ENCODE measurements at places on chromosomes 4 and X. TPM values are rescaled to one million over a fixed set of nuclear protein-coding genes. Genes with fewer than 3 reads are reported as not detected.

DNA sequence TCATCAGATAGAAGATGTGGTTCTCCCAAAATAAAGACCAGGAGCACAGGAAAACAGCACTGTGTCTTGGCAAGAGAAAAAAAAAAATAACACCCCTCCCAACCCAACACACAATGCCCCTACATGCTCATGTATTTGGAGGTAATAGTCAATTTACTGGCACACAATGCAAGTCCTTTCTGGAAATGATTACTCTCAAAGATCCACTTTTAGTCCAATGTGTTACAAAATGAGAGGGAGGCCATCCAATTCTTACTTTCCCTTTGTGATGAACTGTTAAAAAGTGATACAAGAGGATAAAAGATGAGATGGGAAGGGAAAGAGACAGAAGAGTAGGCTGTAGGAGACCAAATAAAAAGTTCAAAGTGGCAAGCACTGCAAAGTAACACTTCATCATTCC, 180.3 kb upstream of the DKK2 start:
- no peak for DNase-seq

The WAS gene
- 63.7 TPM for total RNA-seq

GRCh38 chrX:85698921-85699320, 319.5 kb upstream of the POF1B start:
- no peak for DNase-seq

DNA sequence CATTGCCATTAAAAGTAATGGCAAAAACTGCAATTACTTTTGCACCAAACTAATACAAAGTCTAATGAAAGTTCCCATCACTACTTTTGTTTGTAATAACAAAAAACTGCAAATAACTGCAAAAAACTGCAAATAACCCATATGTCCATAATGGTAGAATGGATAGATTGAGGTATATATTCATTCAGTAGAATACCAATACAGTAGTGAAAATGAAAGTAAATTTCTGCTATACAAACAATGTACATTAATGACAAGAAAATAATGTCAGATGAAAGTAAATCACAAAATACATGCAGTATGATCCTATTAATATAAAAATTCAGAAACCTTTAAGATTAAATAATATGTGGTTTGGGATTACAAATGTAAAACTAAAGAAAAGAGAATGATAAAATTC, 41.3 kb upstream of the CEP135 start:
- DNase-seq, result no peak

DNA sequence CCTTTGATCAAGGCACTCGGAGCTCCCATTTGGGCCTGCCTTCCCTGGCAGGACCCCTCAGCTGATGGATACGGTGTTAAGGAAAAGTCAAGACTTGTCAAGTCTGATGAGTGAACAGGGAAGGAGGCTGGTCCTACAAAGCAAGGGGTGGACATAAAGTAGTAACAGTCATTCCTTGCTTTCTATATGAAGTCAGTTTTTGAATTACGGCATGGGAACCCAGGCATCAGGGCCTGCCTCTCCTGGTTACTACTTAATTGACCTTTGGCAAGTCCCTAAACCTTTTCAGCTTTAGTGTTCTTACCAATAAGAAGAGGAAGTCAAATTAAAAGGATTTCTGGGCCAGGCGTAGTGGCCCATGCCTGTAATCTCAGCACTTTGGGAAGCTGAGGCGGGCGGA, 7.0 kb downstream of the CHST7 start:
- DNase-seq, result no peak

- no peak for DNase-seq
These were observed 211.0 kb downstream of the KCTD8 start for GRCh38 chr4:44237643-44238042.

GRCh38 chrX:12469296-12469695, 321.9 kb upstream of the PRPS2 start:
- no peak for DNase-seq

- DNase-seq, result no peak
These were observed 28.7 kb downstream of the APLN start for GRCh38 chrX:129626026-129626425.

The KDR gene
- not detected for total RNA-seq

- no peak for DNase-seq
These were observed 95.9 kb downstream of the WDFY3 start for GRCh38 chr4:84870398-84871163.

- no peak for DNase-seq
These were observed 283.8 kb downstream of the TRIML1 start for GRCh38 chr4:188423039-188423438.

DNA sequence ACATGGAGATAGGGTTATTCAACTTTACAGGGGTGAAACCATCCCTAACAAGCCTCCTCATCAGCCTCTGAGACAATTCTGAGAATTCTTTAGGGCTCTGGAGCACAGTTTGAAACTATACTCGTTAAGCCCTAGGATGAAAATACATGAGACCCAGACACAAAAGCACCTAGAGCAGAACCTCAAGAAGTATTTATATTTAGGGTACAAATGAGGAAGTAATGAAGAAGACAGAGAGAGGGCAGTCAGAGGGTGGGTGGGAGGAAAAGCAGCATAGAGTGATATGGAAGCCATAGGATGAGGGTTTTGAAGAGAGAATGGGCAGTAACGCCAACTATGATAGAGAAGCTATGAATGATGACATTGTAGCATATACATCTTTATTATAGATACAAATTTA, 250.3 kb downstream of the DCLK2 start:
- no peak for DNase-seq

DNA sequence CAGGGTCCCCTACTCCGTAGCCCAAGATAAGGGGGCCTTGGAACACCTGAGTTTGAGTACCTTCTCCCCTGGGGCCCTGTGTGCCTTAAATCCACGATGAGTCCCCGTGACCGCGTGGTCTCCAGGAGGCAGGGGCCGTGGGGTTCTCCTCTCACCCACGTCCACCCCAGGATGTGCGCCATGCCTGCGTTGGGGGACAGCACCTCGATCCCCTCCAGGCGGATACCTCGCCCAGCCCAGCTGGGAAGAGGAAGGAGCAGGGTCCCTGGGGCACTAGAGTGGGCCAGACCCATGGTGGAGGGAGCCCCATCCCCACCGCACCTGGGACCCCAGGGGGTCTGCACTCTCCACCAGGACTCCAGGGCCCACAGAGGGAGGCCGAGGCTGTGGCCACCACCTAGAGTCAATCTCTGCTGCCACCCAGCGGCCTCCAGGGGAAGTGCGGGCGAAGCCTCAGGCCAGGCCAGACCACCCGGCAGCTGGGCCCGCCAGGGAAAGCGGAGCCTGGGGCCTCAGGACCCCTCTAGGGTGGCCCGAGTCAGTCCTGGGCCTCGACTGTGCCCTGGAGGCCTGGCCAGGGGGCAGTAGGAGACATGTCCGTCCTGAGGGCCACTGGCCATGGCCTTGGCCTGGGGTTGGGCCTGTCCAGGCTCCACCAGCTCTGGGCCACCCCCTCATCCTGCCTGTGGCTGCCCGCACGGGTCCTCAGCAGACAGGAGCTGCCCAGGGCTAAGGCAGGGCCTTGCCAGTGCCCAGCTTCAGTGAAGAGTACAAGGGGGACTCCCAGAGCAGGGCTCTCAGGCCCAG, 55.0 kb downstream of the FAM53A start:
- DNase-seq, result peak; percentile 43

GRCh38 chr4:146649232-146649631, 10.5 kb downstream of the POU4F2 start:
- DNase-seq, result no peak

DNA sequence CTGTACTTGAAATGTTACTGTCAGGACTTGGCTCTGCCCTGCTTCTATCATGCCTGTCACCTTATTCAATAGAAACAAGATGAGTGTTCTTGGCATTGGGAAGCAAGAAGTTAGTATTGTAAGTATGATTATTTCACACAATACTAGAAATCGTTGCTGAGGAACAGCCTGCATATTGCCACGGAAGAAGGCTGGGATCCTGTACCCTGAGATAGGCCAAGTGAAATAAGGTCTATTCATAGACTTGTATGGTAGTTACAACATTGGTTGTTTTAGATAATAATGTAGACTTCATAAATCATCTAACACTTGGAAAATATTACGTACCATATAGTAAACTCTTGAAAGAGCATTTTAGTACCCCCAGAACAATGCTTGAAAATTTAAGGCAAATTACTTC, 215.9 kb downstream of the DMD start:
- no peak for DNase-seq

GRCh38 chr4:121076416-121076815, 4.1 kb upstream of the NDNF start:
- no peak for DNase-seq

The LIMCH1 gene
- total RNA-seq, result not detected

GRCh38 chrX:10833299-10834169, 213.1 kb upstream of the MID1 start:
- no peak for DNase-seq

The HPGD gene
- 10.4 TPM for total RNA-seq

- peak; percentile 15 for DNase-seq
These were observed 5.2 kb downstream of the YIPF6 start for GRCh38 chrX:68503836-68504636.

- no peak for DNase-seq
These were observed 12.1 kb downstream of the DGKK start for GRCh38 chrX:50458483-50458882.

- DNase-seq, result no peak
These were observed 116.8 kb upstream of the UGT8 start for GRCh38 chr4:114481856-114482255.

DNA sequence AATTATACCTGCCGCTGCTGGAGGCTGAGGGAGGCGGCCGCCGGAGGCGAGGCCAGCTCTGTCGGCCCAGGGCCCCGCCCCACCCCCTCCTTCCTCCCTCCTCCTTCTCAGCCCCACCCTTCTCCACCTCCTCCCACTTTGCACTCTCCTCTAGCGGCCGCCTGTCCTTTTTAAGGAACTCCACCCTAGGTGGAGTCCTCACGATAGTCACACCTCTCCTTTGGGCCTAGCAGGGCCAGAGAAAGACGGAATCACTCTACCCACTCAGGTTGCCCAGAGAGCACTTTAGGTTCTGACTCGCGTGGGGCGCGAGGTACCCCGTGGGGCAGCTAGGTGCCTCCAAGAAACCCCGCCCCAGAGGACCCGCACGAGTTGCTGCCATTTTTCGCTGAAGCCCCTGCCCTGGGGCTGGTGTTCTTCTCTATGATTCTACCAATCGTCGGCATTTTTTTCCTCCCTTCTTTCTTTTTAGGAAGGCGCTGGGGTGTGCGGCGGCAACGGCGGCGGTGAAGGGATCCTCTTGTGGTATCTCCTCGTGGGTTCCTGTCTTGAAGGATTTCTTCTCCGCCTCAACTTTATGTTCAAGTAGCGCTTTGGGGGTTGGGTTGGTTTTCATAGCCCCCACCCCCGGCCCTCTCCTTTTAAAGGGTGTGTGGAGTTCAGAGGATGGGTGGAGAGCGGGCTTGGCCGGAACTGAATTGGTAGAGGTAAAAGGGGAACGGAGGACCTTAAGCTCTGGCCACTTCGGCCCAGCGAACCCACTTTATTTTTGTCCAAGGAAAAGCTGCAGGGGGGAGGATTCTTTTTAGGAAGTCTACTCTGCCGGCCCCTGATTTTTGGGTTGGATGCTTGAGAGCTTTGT, at the start of gene KLF8:
TSS of gene KLF8 (plus strand) at position 136 of the 862 bp plus-strand sequence. CDS start 979 bp downstream, outside the sequence.
- DNase-seq, result peak; percentile 67

- DNase-seq, result no peak
These were observed 39.8 kb upstream of the LAS1L start for GRCh38 chrX:65574356-65574755.

- DNase-seq, result no peak
These were observed 434.5 kb upstream of the FTHL17 start for GRCh38 chrX:31506360-31506759.

GRCh38 chr4:113080050-113080449, 30.6 kb downstream of the ANK2 start:
- no peak for DNase-seq

The VCX gene
- total RNA-seq, result not detected

The SATL1 gene
- not detected for total RNA-seq

DNA sequence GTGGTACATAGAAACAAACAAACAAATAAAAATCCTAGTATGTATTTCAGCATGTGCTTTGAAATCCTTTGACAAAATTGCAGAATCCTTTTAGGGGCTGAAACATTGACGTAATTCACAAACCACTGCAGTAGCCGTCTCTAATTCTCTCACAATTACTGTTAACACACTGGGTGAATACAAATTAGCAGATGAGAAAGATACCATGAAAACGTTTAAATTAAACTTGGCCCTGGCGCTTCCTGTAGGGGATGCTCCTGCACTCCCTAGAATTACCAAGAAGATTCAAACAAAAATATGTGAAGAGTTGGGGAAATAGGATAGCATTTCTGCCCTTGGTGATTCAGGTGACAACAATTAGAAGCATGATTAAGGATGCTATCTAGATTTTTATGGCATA, 772.5 kb upstream of the PRKX start:
- DNase-seq, result no peak

- no peak for DNase-seq
These were observed 262.5 kb upstream of the NDST3 start for GRCh38 chr4:117771647-117772337.

DNA sequence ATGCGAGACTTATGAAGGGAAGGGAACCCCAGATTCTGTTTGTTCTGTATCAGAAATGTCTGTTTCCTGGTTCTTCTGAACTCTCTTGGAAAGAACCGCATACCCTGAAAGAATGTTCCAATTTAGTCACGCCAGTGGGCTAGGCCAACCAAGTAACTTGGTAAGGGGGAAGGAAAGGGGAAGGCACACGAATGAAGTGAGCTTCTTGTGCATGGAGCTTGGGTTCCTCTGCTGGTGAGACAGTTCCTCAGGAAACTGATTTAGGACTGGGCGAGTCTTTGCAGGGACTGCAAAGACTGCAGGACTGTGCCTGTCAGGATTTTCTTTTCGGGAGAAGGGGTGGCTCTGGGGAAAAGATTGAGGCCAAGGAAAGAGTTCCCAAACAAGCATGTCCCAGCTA, 35.6 kb downstream of the FRMPD3 start:
- DNase-seq, result no peak
